ENCODE measurements at places on chromosomes 5 and 9. TPM values are rescaled to one million over a fixed set of nuclear protein-coding genes. Genes with fewer than 3 reads are reported as not detected.

The ORM2 gene
- total RNA-seq, result not detected

The CTSV gene
- not detected for total RNA-seq

The PCDHGA4 gene
- total RNA-seq, result 0.19 TPM

The GLRA1 gene
- not detected for total RNA-seq

The SPINK4 gene
- total RNA-seq, result not detected

The PCDHAC2 gene
- total RNA-seq, result not detected

The UGT3A1 gene
- total RNA-seq, result not detected

The ANKDD1B gene
- total RNA-seq, result 0.41 TPM

The SMC5 gene
- total RNA-seq, result 40.1 TPM

The TMEM215 gene
- not detected for total RNA-seq

The PCDHA8 gene
- total RNA-seq, result not detected

The TRIM36 gene
- total RNA-seq, result 0.24 TPM

The SPATA6L gene
- 4.1 TPM for total RNA-seq

The PALM2AKAP2 gene
- total RNA-seq, result not detected

DNA sequence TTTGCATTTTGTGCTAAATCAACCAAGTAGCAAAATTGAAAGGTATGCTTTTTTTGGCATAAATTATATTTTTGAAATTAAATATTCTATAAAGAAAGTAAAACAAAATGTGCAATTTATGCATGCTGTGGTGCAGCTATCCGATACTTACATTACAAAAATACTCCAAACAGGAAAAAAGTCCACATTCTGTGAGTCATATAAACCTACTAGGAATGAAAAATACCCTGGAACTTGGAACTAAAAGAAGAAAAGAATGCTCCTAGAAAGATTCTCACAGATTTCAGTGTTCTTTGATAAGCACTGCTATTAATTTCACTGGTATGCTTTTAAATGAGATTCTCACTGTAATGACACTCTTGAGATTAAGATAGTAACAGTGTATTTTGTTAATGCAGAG lies 92.6 kb downstream of the OSMR start:
- DNase-seq, result no peak
- H3K36me3 ChIP-seq, result peaks cover 28% of the 10 kb centered on the region
- no peak overlapping the region for H3K4me3 ChIP-seq
- no peaks in the 10 kb centered on the region for H3K27me3 ChIP-seq
- H3K4me1 ChIP-seq, result no peaks in the 10 kb centered on the region
- H3K27ac ChIP-seq, result no peak overlapping the region

GRCh38 chr9:34253460-34253837 lies 74.6 kb downstream of the UBAP1 start:
- no peak overlapping the region for H3K27ac ChIP-seq
- H3K4me1 ChIP-seq, result no peaks in the 10 kb centered on the region
- no peaks in the 10 kb centered on the region for H3K27me3 ChIP-seq
- H3K4me3 ChIP-seq, result no peak overlapping the region
- no peaks in the 10 kb centered on the region for H3K36me3 ChIP-seq

- no peak for DNase-seq
- H3K4me1 ChIP-seq, result no peaks in the 10 kb centered on the region
- H3K4me3 ChIP-seq, result no peak overlapping the region
- H3K36me3 ChIP-seq, result no peaks in the 10 kb centered on the region
These were observed 452.1 kb downstream of the TUSC1 start for GRCh38 chr9:25225938-25226760.

- H3K27ac ChIP-seq, result peak within 1 kb of the TSS; percentile 41
- DNase-seq, result no peak
- H3K36me3 ChIP-seq, result no peaks in the 10 kb centered on the region
- H3K4me1 ChIP-seq, result peaks cover 9% of the 10 kb centered on the region
- H3K27me3 ChIP-seq, result no peaks in the 10 kb centered on the region
- H3K4me3 ChIP-seq, result peak within 1 kb of the TSS; percentile 87
These were observed at the start of gene CD14 for GRCh38 chr5:140633021-140633471. CD14 (minus strand) TSS chr5:140633175; CDS start chr5:140633071, 104 bp downstream.

DNA sequence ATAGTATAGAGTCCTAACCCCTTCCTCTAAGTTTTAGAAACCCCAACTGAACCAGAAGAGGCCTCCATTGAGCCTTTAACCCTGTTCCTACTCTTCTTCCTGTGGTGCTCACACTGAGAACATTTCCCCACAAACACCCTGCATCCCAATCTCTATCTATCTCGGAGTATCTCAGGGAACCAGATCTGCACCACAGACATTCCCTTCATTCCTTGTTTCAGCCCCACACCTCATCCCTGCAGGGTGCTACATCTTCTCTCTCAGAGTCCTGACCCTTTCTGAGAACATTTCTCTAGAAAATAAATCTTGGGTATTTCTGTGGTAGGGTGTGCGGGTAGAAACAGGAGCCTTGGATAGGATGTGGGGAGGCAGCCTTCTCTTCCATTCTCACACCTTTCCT lies 507.8 kb downstream of the PDE4D start:
- H3K4me3 ChIP-seq, result no peak overlapping the region
- H3K27me3 ChIP-seq, result no peaks in the 10 kb centered on the region
- H3K36me3 ChIP-seq, result no peaks in the 10 kb centered on the region
- no peak for DNase-seq
- H3K4me1 ChIP-seq, result no peaks in the 10 kb centered on the region
- no peak overlapping the region for H3K27ac ChIP-seq

DNA sequence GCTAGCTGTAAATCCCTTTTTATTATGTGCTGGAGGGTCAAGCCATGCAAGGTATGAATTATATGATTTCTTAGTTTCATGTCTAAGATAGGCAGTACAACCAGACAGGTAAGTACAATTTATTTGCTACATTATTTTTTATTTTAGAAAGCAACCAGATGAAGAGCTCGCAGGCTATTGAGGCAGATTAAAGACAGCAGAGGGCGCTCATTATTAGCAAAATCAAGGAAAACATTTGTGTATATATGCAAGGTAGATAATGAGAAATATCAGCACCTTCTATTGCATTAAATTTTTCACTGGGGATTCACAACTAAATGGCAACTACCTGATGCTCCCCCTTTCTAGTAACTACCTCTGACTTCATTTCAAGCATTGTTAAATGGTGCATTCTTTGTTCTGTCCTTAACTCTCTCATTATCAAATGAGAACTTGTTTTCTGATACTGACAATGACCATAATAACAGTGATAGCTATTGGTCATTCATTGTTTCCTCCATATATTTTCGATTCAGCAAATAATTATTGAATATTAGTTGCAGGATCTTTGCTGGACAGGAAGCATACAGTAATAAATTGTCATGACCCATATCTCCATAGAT lies 8.6 kb downstream of the SCGB3A2 start:
- H3K4me1 ChIP-seq, result no peaks in the 10 kb centered on the region
- no peaks in the 10 kb centered on the region for H3K27me3 ChIP-seq
- H3K36me3 ChIP-seq, result no peaks in the 10 kb centered on the region

- no peaks in the 10 kb centered on the region for H3K36me3 ChIP-seq
- no peaks in the 10 kb centered on the region for H3K27me3 ChIP-seq
- H3K27ac ChIP-seq, result no peak overlapping the region
- no peak for DNase-seq
- no peaks in the 10 kb centered on the region for H3K4me1 ChIP-seq
- no peak overlapping the region for H3K4me3 ChIP-seq
These were observed 50.6 kb downstream of the LHFPL2 start for GRCh38 chr5:78597974-78598371.

DNA sequence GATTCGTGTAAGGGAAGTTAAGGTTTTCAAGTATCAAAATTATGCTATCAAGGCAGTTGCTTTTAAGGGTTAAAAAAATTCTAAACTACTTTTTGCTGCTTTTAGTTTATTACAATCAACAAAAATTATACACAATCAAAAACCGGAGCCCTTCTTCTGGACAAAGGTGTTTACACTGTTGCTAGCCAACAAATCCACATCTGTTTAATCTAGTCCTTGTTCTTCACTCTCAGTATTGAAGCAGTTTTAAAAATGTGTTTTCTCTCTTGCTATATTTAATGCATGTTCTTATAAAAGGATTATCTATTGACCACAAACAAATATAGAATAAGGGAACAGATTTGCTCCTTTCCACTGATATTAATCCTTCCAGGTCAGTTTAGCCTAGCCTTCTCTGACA lies 2.5 kb downstream of the FEM1C start:
- H3K4me1 ChIP-seq, result peaks cover 41% of the 10 kb centered on the region
- DNase-seq, result no peak
- H3K36me3 ChIP-seq, result peaks cover 4% of the 10 kb centered on the region
- H3K27me3 ChIP-seq, result no peaks in the 10 kb centered on the region
- peak overlapping the region; percentile 70 for H3K4me3 ChIP-seq

GRCh38 chr5:76670508-76670907 lies 45.4 kb upstream of the F2R start:
- no peaks in the 10 kb centered on the region for H3K4me1 ChIP-seq
- no peak overlapping the region for H3K27ac ChIP-seq
- H3K4me3 ChIP-seq, result no peak overlapping the region
- no peaks in the 10 kb centered on the region for H3K27me3 ChIP-seq

DNA sequence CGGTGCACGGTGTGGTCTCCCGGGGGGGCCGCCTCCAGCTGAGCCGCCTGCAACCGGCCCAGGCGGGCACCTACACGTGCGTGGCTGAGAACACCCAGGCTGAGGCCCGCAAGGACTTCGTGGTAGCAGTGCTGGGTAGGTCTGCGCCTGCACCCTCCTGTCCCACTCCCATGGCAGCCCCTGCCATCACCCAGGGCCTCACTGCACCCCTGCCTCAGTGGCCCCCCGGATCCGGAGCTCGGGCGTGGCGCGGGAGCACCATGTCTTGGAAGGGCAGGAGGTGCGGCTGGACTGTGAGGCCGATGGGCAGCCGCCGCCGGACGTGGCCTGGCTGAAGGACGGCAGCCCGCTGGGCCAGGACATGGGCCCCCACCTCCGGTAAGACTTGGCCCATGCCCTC lies 53.8 kb upstream of the ASS1 start:
- H3K4me1 ChIP-seq, result no peaks in the 10 kb centered on the region
- no peaks in the 10 kb centered on the region for H3K27me3 ChIP-seq
- H3K4me3 ChIP-seq, result no peak overlapping the region
- H3K36me3 ChIP-seq, result no peaks in the 10 kb centered on the region

GRCh38 chr9:13143281-13143680 lies 136.2 kb downstream of the MPDZ start:
- H3K27me3 ChIP-seq, result no peaks in the 10 kb centered on the region
- H3K4me1 ChIP-seq, result no peaks in the 10 kb centered on the region
- H3K36me3 ChIP-seq, result no peaks in the 10 kb centered on the region
- H3K4me3 ChIP-seq, result no peak overlapping the region

GRCh38 chr5:123180676-123181393 lies 91.8 kb downstream of the PRDM6 start:
- no peak overlapping the region for H3K27ac ChIP-seq
- no peaks in the 10 kb centered on the region for H3K27me3 ChIP-seq
- H3K36me3 ChIP-seq, result no peaks in the 10 kb centered on the region
- no peak for DNase-seq

GRCh38 chr9:81756561-81756960 lies 67.2 kb upstream of the TLE1 start:
- H3K4me1 ChIP-seq, result no peaks in the 10 kb centered on the region
- no peaks in the 10 kb centered on the region for H3K36me3 ChIP-seq
- H3K27me3 ChIP-seq, result no peaks in the 10 kb centered on the region
- H3K4me3 ChIP-seq, result no peak overlapping the region
- no peak overlapping the region for H3K27ac ChIP-seq

- DNase-seq, result no peak
- H3K27ac ChIP-seq, result no peak overlapping the region
- no peaks in the 10 kb centered on the region for H3K27me3 ChIP-seq
- H3K4me1 ChIP-seq, result no peaks in the 10 kb centered on the region
These were observed 4.4 kb downstream of the ABL1 start for GRCh38 chr9:130839132-130840111.

- no peak overlapping the region for H3K4me3 ChIP-seq
- H3K36me3 ChIP-seq, result no peaks in the 10 kb centered on the region
- no peaks in the 10 kb centered on the region for H3K4me1 ChIP-seq
- H3K27ac ChIP-seq, result no peak overlapping the region
- DNase-seq, result no peak
These were observed 7.2 kb downstream of the GRHPR start for GRCh38 chr9:37429441-37430285.

DNA sequence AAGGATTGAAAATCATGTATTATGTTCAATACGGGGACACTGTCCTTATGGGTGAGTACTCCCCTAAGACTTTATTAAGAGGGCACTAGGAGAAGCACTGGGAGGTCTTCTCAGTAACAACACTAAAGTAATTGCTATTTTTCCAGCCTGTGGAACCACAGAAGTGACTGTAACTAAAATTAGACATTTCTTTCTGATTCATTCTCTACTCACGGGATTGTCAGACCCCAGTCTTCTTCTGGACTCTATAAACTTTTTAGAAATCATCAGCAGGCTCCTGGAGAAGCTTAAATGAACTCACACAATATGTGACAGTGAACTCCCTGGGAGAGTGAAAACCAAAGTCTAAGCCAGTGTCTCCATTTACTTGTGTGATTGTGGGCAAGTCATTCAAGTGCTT lies 14.5 kb downstream of the TLR4 start:
- H3K36me3 ChIP-seq, result no peaks in the 10 kb centered on the region
- H3K4me1 ChIP-seq, result no peaks in the 10 kb centered on the region
- no peak for DNase-seq
- no peak overlapping the region for H3K27ac ChIP-seq
- H3K27me3 ChIP-seq, result no peaks in the 10 kb centered on the region
- no peak overlapping the region for H3K4me3 ChIP-seq

- no peaks in the 10 kb centered on the region for H3K27me3 ChIP-seq
- no peaks in the 10 kb centered on the region for H3K4me1 ChIP-seq
- H3K36me3 ChIP-seq, result no peaks in the 10 kb centered on the region
- H3K27ac ChIP-seq, result no peak overlapping the region
- H3K4me3 ChIP-seq, result no peak overlapping the region
These were observed 21.5 kb upstream of the MYO10 start for GRCh38 chr5:16957304-16958196.

GRCh38 chr9:115462623-115463022 lies 344.7 kb upstream of the TNC start:
- no peak for DNase-seq
- no peaks in the 10 kb centered on the region for H3K36me3 ChIP-seq
- H3K27ac ChIP-seq, result no peak overlapping the region
- no peaks in the 10 kb centered on the region for H3K27me3 ChIP-seq
- no peaks in the 10 kb centered on the region for H3K4me1 ChIP-seq
- H3K4me3 ChIP-seq, result no peak overlapping the region

Data from naive thymus-derived CD4-positive, alpha-beta T cell (primary cell).